AG10803 (cell line): ENCODE measurements at places on chromosomes 5 and 9.

GRCh38 chr5:167898361-167899042, 392.9 kb upstream of the WWC1 start:
- peak; percentile 81 for DNase-seq

DNA sequence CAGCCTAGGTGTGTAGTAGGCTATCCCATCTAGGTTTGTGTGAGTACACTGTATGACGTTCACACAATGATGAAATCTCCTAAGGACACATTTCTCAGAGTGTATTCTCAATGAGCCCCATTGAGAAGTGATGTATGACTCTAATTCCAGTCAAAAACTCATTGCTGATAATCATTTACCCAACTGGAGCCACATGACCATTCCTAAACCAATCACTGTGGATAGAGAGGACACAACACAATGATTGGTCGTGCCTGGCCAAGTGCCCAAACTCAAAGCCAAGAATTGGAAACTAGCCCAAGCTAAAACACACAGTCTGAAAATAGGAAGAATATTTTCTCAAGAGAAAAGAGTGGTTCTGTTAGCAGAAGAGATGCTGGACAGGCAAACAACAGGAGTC, 191.2 kb downstream of the ZNF462 start:
- DNase-seq = no peak

GRCh38 chr9:13863112-13863511, 450.8 kb downstream of the NFIB start:
- no peak for DNase-seq

- no peak for DNase-seq
Measured at GRCh38 chr5:106854922-106855321, 815.8 kb downstream of the EFNA5 start.

- DNase-seq = peak; percentile 26
Measured at GRCh38 chr9:125902214-125902613, 155.0 kb downstream of the PBX3 start.

- peak; percentile 85 for DNase-seq
Measured at GRCh38 chr9:2053883-2054845, 39.0 kb downstream of the SMARCA2 start.

GRCh38 chr9:38226491-38226951, 157.5 kb upstream of the SHB start:
- no peak for DNase-seq

DNA sequence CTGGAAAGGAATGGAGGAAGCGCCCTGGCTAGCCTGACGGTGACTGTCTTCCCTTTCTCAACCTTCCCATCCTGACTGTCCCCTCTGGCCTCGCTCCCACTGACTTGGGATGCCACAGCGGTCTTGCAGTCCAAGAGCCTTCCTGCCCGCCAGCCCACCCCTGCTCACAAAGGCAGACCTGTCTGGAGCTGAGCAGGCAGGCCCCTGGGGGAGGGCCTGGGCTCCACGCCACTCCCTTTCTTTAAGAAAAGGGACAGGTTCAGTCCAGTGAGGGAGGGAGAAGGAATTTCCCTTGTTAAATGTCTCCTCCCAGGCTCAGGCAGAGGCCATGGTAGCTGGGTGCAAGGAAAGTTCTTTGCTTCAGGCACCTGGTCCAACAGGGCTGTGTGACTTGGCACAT, 18.1 kb downstream of the FGF1 start:
- DNase-seq = no peak
